ENCODE measurements at places on chromosomes 7 and 10.

- DNase-seq = no peak
Measured at GRCh38 chr7:31051598-31052486, at the start of gene ADCYAP1R1. TSS of gene ADCYAP1R1 (plus strand) at chr7:31052308. CDS start at chr7:31063265, 10,957 bp downstream.

- DNase-seq = no peak
Measured at GRCh38 chr10:7520507-7521485, 110.0 kb upstream of the SFMBT2 start.

DNA sequence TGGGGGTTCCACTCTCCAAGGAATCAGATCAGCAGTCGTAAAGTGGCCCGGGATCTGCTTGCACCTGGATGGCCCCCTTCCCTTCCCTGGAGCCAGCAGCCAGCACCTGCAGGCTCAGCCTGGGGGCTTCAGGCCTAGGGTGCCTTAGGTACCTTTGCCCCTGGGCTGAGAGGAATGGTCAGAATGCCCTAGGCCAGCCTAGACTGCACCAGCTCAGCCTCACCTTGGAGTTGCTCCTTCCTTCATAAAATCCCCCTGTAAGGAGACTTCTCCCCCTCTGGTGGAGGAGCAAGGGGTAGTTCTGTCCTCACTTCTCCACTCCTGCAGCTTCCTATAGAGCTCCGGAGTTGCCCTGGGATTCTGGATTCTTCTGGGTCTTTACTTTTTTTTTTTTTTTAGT, 32.4 kb upstream of the LBX1 start:
- DNase-seq = no peak

DNA sequence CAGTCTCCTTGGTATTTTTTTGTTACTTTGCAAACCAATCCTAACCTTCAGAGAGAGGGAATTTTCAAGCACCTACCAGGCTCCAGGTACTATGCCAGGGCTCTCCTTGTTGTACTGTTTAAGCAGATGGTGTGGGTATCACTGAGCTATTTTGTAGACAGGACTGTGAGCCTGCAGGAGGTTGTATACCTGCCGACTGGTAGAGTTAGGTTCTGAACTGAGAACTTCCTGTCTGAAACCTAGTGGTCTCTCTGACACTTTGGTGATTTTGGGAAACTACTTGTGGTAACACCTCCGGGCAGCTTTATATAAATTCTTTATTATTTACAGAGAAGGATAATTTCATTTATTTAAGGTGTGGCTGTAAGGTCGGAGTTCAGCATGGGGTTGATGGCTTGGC, 4.6 kb downstream of the ZNF853 start:
- no peak for DNase-seq

All from Right ventricle myocardium inferior (tissue), 1 donor.